Cerebellum (tissue), 4 donors: ENCODE measurements at places on chromosomes 5 and 9.

DNA sequence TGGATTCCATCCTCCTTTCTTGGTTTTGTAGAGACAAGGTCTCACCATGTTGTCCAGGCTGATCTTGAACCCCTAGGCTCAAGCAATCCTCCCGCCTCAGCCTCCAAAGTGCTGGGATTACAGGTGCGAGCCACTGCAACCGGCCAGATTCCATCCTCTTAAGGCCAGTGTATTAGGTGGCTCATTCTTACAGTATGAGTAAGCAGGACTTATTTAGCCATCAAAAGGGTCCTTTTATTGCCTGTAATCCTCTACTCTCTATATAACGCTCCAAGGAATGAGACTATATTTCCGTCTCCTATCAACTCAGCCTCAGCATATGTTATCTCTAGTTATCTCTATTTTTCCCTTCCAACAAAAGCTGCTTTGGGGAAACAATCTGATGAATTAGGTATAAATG lies 3.0 kb upstream of the ERBIN start:
- DNase-seq = no peak

- no peak for DNase-seq
Observed at GRCh38 chr5:170479484-170479883, 24.3 kb upstream of the KCNIP1 start.

- DNase-seq = no peak
Observed at GRCh38 chr5:6674886-6675285, 38.3 kb upstream of the TENT4A start.

DNA sequence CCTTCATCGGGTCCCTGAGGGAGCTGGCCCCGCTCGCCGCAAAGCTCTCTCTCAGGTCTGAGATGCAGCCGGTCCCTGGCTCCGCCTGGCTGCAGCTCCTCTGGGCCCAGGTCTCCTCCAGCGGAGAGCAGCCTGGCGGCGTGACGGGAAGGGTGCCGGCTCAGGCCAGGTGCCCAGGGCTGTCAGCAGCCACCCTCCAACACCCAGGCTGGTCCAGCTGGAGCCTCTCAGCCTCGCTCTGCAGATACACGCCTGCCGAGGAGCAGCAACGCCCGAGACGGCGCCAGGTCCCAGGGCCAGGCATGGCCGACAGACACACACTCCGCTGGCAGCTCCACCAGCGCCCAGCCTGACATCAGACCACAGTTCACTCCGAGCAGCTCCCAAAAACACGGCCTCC lies 25.6 kb downstream of the FAM163B start:
- no peak for DNase-seq

DNA sequence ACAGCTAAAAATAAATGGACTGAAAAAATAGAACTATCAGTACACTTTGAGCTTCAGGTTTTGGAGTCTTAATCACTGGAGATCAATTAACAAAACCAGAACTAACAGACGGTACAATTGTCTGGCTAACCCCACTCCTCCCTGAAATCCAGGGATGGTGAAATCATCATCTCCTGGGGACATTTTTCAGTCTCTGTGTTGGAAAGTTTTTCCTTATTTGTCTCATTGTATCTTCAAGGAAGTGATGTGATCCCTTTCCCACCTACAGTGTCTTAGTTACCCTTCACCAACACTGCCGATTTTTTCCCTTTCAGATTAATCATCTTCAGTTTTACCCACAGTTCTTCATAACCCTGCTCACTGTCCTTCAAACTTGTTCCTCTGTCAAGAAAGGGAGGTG lies 81.9 kb downstream of the MAP1B start:
- no peak for DNase-seq
